ENCODE measurements at places on chromosomes 7 and 10.

GRCh38 chr10:84607044-84607443 lies 278.7 kb downstream of the CCSER2 start:
- no peak for DNase-seq

GRCh38 chr7:1156782-1157535 lies 3.0 kb downstream of the ZFAND2A start:
- peak; percentile 93 for DNase-seq

DNA sequence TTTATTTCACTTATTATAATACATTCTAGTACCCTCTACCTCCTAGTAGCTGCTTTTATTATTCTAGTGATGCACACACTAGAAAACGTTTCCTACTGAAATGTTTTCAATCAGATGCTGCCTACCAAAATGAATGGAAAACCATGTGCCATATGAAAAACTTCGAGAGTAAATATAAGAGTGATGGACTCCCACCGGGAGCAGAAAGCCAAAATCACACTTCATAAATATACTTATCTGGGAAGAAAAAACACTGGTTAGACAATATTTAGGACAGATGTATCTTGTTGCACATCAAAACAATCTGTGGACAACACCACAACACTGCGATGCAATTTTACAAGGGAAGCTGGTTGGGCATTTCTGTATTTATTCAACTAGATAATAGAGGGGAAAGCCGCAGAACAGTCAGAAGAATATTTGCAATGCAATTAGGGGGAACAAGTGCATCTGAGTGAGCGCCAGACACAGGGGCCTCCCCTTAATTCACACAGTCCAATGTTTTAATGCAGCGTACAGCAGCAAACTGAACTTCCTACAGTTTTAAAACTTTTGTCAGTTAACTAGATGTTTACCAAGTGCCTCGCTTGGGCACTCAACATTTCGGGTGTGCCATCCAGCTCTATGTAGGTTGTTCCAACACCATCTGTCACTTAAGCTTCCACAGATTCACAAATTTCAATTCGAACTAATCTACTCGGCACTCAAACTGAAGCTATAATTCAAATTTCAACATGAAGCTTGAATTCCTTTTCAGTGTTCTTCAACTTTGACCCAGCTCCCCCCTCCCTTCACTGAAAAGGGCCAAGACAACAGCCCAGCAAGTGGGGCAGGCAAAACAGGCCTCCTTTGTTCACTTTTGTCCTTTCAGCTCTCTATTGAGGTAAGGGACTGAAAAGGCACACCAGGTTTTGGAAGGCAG lies 7.4 kb downstream of the NRCAM start:
- no peak for DNase-seq

GRCh38 chr10:132589681-132590080 lies 52.1 kb downstream of the INPP5A start:
- DNase-seq: peak; percentile 50

- DNase-seq: no peak
Observed at GRCh38 chr10:13637303-13637856, 50.6 kb downstream of the PRPF18 start.

GRCh38 chr7:84629216-84629615 lies 434.6 kb upstream of the SEMA3A start:
- no peak for DNase-seq

- peak; percentile 72 for DNase-seq
Observed at GRCh38 chr10:94123258-94123995, 129.7 kb downstream of the PLCE1 start.

DNA sequence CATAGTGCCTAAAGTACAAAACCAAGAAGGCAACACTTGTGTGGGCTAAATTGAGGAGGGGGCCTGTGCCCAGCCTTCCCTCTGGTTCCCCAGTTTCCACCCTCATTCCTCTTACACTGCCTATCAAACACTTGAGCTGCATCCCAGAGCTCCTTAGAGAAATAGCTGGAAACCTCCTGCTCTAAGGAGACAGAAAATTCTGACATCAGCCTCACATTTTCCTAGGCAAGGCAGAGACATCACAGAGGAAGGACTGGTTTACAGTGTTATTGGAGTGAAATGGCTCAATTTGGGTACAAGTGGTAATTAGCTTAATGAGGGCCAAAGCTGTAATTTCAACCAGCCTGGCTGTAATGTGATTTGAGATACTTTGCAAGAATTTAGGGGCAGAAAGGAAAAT lies 192.3 kb upstream of the AOAH start:
- DNase-seq: no peak

- no peak for DNase-seq
Observed at GRCh38 chr10:11307004-11307403, 289.3 kb downstream of the CELF2 start.

GRCh38 chr7:55246171-55246570 lies 119.0 kb upstream of the LANCL2 start:
- no peak for DNase-seq

GRCh38 chr7:117132321-117133120 lies 179.2 kb downstream of the ST7 start:
- peak; percentile 46 for DNase-seq

DNA sequence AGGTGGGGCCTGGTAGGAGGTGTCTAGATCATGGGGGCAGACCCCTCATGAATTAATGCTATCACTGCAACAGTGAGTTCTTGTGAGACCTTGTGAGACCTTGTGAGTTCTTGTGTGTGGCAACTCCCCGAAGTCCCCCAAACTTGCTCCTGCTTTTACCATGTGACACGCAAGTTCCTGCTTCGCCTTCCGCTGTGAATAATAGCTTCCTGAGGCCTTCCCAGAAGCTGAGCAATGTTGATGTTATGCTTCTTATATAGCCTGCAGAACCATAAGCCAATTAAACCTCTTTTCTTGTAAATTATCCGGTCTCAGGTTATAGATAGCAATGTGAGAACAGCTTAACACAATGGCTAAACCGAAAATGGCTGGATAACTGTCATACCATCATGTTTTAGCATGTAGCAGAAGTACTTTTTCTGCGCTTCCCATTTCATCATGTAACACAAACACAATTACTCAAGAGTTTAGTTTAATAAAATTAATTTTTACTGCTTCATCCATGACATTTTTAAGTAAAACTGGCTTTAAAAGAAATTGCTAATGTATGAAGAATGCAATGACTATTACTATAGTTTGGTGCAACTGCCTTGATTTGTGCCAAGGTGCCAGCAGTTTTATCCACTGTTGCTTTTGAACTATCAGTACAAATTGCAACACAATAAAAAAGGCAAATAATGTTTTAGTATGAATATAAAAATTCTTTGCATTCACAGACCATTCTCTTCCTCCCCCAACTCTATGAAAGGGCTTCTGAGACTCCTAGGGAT lies 87.7 kb upstream of the TMEM168 start:
- no peak for DNase-seq

DNA sequence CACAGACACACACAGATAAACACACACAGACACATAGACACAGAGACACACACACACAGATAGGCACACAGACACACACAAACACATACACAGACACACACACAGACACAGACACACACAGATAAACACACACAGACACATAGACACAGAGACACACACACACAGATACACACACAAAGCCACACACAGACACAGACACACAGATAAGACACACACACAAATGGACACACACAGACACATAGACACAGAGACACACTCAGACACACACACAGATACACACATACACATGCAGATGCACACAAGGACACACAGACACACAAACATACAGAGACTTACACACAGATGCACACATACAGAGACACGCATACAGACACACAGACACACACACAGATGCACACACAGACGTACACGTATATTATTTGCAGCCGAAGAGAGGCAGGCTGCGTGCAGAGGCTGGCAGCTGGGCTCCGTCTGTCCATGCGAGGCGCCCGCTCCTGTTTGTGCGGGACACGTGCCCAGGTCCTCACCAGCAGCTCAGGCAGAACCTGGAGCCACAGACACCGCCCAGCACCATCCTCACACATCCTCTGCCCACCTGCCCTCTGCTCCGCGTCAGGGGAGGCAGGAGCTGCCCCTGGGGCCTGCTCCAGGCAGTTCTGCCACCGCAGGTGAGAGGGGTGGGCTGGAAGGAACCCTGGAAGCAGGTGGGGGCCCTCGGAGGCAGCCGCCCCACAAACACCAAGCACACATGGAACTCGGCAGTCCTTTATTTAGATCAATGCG lies 1.2 kb downstream of the CALML5 start:
- no peak for DNase-seq

DNA sequence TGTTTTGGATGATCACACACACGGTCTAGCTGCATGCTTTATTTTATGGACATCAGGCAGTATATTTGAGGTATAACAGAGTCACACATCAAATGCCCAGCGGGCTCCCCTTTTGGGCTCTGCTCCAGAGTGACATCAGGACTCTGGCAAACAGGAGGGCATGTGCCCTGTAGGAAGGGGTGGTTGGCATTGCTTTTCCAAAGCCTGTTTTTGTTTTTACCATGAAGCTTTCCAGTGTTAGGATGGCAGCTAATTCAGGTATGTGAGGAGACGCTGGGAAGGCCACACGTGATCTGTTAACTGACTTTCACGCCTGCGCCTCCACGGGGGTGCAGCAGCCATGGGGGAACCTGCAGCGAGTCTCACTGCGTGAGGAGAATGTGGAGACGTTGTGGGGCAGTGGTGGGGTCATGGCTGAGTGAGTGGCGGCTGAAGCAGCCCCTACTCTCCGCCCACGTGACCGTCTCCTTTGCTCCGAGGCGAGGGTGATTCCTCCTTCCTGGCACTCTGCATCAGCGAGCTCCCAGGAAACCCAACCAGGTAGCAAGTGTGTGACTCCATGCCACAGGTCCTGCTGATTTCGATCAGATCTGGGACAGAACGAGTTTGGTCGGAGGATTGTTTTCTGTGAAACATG lies 117.7 kb downstream of the ANKRD61 start:
- DNase-seq: peak; percentile 52

DNA sequence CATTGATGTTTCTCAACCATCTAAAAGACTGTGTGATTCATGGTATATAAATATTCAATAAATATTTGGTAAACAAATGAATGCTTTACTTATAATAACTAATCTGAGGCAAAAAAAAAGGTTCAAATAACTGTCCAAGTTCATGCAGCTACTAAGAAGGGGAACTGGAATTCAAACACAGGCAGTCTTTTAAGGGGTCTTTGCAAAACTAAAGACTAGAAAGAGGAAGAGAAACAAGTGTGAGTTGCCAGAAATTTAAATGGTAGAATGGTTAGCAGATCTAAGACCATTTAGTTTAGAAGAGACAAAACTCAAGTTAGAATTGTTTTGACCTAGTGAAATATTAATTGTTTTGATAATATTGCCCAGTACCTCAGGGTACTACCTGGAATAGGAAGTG lies 642.0 kb upstream of the LRRN3 start:
- DNase-seq: no peak

DNA sequence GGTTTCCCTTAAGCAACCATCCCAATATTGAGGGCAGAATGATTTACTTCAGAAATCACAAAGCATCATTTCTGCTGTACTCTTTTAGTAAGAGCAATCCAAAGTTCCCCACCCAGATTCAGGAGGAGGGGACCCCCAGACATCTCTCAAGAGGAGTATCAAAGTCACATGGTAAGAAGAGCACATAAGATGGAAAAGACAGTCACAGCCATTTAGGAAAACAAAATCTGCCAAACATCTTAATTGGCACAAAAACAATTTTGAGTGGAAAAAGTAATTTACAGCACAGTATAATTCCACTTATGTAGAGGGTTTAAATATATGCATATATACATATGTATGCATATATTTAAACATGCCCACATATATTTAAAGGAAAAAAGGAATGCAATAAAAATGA lies 1329.0 kb upstream of the CELF2 start:
- no peak for DNase-seq

DNA sequence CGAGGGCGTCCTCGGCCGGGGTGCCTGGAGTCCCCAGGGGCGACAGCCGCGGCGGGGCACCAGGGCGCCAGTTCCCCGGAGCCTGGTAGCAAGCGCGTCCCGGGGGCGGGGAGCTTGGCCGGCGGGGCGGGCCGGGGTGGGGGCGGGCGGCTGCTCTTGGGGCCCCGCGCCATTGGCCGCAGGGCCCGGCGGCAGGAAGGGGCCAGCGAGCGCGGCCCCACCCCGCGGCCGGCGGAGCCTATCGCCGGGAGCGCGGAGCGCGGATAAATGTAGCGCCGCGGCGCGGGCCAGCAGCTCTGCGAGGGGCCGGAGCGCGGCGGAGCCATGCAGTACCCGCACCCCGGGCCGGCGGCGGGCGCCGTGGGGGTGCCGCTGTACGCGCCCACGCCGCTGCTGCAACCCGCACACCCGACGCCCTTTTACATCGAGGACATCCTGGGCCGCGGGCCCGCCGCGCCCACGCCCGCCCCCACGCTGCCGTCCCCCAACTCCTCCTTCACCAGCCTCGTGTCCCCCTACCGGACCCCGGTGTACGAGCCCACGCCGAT lies at the start of gene HHEX:
TSS of gene HHEX (plus strand) at position 293 of the 548 bp plus-strand sequence. CDS start at position 325, 32 bp downstream.
- DNase-seq: peak; percentile 98

DNA sequence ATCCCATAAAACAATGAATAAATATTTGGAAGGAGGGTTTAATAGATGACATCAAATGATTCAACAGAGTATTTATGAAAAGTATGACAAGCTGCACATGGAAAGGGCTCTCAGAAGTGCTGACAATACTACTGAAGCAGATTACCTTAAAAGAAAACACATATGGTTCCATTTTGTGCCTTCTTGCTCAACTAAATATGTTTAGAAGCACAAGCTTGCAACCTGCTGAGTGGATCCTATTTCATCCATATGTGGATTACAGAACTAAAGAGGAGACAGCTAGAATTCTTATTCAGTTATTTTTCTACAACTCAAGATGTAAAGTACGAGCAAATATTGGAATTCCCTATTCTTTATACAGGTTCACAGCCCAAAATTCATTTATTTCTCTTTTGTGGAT lies 340.6 kb downstream of the TFEC start:
- DNase-seq: no peak

DNA sequence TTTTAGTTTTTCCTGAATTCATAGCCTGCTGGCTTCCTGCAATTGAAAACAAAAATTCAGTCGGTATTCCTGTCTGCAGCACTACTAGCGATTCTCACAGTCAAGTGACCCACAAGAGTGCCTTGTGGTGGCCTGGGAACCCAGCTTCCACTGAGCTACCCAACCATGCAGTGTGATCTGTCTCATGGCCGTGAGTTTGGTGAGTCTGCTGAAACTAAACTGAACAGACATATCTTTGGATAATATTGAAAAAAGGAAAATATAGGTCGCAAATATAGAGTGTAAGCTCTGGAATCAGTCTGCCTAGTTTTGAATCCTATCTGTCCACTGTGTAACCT lies 18.1 kb downstream of the ZNF786 start:
- no peak for DNase-seq

GRCh38 chr10:131816941-131817700 lies 83.7 kb upstream of the PPP2R2D start:
- peak; percentile 47 for DNase-seq

- DNase-seq: no peak
Observed at GRCh38 chr7:113444261-113444660, 325.9 kb upstream of the SMIM30 start.

- DNase-seq: no peak
Observed at GRCh38 chr7:73652541-73652949, 15.1 kb upstream of the VPS37D start.

GRCh38 chr10:122142641-122143237 lies 128.4 kb upstream of the BTBD16 start:
- peak; percentile 80 for DNase-seq
